ENCODE measurements at places on chromosomes 2 and 18. TPM values are rescaled to one million over a fixed set of nuclear protein-coding genes. Genes with fewer than 3 reads are reported as not detected.

DNA sequence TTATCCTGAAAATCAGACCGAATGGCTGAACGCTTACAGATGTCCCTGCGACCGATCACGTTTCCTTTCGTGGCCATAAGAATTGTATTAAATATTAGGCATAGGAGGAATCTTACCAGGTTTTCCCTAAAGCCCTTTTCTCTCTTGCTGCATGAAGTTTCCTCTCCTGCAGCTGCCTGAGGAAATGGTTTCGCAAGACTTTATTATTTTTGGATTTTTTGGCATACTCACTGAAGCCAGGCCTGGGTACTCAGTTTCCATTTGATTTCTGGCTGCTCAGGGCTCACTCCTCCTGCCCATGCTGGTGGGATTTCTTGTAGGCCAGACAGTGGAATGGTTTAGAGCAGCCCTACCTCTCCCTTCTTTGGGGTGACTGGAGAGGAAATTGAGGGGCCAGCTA, 114.0 kb downstream of the KLHL29 start:
- DNase-seq = no peak

- no peak for DNase-seq
These were observed 424.5 kb downstream of the NBAS start for GRCh38 chr2:15136639-15137038.

GRCh38 chr2:230737300-230737699, 24.7 kb downstream of the CAB39 start:
- no peak for DNase-seq

- no peak for DNase-seq
These were observed 922.0 kb upstream of the NRXN1 start for GRCh38 chr2:51953931-51954330.

DNA sequence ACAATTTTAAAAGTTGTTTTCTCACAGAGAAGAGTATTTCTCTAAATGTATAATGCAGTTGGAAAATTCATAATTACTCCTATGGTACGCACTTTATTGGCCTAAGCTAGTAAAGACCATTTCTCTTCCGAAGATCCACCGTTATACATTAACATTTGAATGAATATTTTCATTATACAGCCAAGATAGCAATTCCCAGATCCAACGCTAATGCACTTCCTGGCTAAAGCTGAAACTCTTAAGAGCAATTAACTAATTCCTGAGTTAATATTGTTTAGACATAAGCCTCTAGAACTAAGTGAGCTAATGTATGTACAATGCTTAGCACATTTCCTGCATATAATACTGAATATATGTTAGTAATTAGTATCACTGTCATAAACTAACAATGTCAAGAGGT, 56.2 kb downstream of the PDK1 start:
- no peak for DNase-seq

DNA sequence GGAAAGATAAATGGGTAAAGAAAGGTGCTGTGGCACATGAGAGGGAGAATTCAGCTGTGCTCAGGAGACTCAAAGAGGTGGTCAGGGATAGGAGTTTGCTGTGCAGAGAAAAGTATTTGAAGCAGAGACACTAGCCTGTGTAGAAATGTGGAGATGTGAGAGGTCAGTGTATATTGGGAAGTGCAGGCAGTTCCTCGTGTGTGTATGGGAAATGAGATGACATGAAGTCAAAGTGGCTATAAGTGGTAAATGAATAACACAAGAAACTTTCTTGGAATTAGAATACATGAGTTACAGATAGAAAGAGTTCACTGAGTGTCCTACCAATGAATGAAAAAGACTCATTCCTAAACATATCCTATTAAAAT, 11.6 kb downstream of the MAP3K20 start:
- DNase-seq = no peak

GRCh38 chr2:65040400-65041261, 15.6 kb upstream of the CEP68 start:
- peak; percentile 46 for DNase-seq

DNA sequence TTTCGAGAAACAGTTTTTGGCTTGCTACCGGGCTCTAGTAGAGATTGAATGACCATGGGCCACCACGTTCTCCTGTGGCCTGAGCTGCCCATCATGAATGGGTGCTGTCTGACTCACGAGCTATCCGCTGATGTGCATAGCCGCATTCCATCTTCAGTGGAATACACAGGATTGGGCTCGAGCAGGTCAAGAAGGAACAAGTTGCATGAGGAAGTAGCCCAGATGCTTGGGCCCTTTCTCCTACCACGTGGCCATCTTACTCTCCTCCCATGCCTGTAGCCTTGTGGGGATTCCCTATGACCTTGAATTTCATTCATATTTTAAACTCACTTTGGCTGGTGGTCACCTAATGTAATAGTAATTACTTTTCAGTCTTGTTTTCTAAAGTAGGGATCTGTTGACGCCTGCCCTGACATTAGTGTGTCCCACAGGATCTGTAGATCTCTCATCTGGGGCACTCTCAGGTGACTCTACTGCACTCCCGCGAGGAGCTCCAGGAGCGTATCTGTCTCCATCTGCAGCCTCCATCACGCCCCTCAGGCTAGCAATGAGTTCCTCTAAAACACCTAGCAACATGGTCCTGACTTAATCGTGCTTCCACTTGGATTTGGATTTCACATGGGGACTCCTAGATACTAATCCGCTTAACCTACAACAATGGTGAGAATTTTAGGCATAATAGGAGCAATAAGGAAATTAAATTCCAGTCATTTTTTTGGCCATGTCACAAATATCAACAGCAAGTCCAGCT, 67.8 kb downstream of the PSMG2 start:
- no peak for DNase-seq

DNA sequence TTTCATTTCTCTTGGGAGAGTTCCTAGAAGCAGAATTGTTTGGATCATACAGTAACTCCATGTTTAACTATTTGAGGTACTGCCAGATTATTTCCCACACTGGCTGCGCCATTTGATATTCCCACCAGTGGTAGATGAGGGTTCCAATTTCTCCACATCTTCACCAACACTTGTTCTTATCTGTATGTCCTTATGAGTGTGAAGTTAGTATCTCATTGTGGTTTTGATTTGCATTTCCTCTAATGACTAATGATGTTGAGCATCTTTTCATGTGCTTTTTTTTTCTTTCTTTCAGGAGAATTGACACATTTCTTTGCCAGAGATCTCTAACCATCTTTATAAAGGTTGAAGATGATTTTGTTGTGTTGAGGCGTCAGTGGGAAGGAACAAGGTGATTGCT, 4.1 kb upstream of the MGAT5 start:
- DNase-seq = no peak

DNA sequence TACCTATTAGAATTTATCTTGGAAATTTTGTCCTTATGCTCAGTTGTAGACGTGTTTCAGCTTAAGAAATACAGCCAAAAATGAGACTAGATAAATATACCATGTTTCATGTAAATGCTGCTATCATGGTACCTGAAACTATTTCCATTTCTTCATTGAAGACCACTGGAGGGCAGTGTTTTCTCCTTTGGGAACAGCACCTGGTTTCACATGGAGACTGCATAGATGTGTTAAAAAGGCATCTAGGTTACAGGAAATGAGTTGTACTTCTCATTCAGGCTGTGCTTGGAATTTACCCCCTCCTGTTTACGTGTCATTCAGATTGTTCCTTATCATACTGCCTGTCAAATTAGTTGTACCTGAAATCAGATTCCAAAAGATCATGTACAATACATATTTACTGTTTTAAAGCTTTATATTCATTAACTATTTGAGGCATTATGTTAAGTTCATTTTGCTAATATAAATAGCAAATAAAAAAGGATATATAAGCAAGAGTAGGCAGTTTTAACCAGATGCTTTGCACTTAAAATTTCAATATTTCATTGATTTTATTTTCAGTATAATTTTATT, 57.3 kb upstream of the PSMD14 start:
- peak; percentile 10 for DNase-seq

DNA sequence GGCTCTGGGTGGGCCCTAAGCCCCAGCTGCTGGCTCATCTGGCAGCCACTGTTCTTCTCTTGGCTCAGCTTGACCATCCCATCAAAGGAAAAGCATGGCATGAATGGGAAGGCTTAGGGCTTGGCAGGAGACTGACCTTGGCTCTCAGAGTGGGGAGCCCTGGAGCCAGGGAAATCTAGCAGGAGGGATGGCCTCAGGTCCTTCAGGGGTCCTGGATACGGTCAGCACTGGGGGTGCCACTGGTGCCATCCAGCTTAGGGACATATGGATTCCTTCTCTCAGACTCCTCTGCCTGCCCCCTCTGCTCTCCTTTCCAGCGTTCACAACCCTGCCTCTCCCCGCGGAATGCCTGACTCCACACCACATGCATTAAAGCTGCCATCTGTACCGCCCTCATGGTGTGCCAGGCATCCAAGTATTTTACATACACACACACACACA, 165.5 kb upstream of the HAAO start:
- no peak for DNase-seq

GRCh38 chr2:241859017-241859435, 332 bp upstream of the PDCD1 start:
- DNase-seq = no peak

DNA sequence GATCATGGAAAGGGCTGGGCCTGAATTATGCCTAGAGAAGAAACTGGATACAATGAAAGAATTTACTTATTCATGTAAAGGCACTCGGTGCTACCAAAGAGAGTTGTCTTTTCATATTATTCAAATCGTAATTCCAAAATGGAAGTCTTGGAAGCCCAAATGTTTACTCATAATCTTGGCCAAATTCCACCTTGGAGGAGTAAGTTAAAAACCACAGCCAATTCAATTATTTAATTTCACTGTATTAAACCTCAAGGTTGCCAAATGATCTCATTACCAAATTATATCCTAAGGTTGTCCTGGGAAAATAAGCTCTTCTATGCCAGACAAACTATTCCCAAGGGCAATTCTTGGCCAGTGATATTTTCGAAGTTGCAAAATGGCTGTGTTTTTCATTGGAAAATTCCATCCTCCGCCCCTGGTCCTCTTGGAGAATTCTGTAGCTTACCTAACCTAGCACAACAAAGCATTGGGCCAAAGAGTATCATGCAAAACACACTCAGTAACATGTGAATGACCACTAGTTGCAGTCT, 11.1 kb upstream of the VPS4B start:
- no peak for DNase-seq

DNA sequence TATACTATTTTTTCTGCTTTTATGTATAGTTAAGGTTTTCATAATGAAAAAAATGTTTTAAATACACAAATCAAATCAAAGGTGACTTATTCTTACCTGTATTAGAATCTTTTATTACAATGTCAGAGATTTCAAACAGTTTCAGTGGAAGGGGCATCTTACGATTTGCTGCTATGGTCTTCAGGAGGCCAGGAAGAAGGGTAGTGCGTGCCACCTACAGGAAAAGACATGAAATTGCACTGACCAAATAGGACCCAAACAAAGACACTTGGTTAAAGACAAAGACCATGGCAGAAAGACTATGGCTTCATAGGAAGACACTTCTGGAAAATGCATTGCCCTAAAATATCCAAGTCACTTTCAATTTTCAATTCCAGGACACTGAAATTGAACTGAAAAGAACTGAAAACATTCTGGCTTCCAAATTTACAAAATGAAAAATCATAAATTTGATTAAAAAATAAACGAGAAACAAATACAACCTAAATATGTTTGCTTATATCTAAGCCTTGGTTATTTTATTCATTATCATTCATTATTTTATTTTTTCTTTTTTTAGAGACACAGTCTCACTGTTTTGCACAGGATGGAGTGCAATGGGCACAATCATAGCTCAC, 42.1 kb downstream of the FARSB start:
- peak; percentile 1 for DNase-seq

GRCh38 chr2:65130664-65131175, 814 bp upstream of the RAB1A start:
- no peak for DNase-seq

- no peak for DNase-seq
These were observed 48.8 kb upstream of the ZDBF2 start for GRCh38 chr2:206225435-206226232.

DNA sequence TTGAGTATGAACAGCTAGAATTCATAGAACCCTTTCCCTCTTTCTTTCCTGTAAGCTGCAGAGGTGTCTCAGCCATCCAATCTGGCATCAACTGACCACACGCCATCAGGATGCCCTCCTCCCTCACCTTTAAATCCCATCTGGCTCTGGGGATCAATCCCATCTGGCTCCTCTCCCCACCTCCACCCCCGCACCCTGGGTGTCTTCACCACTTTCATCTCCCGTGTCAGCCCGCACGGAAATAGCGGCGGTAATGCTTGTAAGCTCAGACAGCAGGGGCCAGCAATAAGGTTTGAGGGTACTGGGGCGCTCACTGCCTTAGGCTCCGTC, 508 bp upstream of the TUBA4B start:
- no peak for DNase-seq

GRCh38 chr2:175535631-175536030, 354.1 kb upstream of the ATP5MC3 start:
- DNase-seq = no peak

GRCh38 chr18:72086421-72086820, 457.7 kb downstream of the CBLN2 start:
- no peak for DNase-seq

- DNase-seq = peak; percentile 58
These were observed 510.1 kb upstream of the SLC8A1 start for GRCh38 chr2:40962026-40962425.

DNA sequence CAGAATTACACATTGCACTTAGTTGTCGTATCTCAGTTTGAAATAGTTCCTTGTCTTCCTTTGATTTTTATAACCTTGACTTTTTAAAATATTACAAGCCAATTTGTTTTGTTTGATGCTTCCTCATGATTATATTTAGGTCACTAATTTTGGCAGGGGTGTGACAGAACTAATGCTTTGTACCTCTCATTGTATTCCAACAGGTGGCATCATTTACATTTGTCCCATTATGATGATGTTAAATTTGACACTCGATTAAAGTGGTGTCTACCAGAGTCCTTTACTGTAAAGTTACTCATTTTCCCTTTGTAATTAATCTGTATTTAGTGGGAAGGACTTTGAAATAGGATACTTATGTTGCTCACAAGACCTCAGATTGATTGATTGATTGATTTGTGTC, 21.5 kb upstream of the MFSD2B start:
- DNase-seq = no peak

DNA sequence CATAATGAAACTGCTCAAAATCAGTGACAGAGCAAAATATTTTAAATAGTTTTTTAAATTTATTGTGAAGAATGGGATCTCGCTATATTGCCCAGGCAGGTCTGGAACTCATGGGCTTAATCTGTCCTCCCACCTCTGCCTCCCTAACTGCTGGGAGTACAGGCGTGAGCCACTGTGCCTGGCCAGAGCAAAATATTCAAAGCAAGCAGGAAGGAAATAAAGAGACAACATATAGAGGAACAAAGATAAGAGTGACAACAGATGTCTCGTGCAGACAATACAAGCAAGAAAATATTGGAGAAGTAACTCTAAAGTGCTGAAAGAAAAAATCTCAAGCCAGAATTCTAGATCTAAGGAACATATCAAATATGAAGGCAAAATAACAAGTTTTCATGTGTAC, 5.0 kb upstream of the SCLY start:
- no peak for DNase-seq

- no peak for DNase-seq
These were observed 751.2 kb upstream of the NRXN1 start for GRCh38 chr2:51782921-51783765.

The IL36RN gene
- not detected for total RNA-seq

The SFT2D3 gene
- 4.8 TPM for total RNA-seq

The NOSTRIN gene
- 0.07 TPM for total RNA-seq

The GPN1 gene
- 54.9 TPM for total RNA-seq

The KCNG2 gene
- total RNA-seq = not detected

The C2orf15 gene
- 0.28 TPM for total RNA-seq

The SAG gene
- not detected for total RNA-seq

The RTP5 gene
- total RNA-seq = not detected

The TMEM17 gene
- 1.5 TPM for total RNA-seq

The POMC gene
- total RNA-seq = 0.28 TPM

The SP5 gene
- total RNA-seq = not detected

The MEMO1 gene
- 52.7 TPM for total RNA-seq

Measured in pulmonary artery endothelial cell (primary cell).